Body of pancreas (tissue), 4 donors: ENCODE measurements at places on chromosomes 5 and 9. TPM values are rescaled to one million over a fixed set of nuclear protein-coding genes. Genes with fewer than 3 reads are reported as not detected.
A peak's percentile ranks its signal among the peaks of the same experiment; 100 is the strongest.

- no peak for DNase-seq
Observed at GRCh38 chr9:98855592-98855991, 48.1 kb downstream of the GALNT12 start.

DNA sequence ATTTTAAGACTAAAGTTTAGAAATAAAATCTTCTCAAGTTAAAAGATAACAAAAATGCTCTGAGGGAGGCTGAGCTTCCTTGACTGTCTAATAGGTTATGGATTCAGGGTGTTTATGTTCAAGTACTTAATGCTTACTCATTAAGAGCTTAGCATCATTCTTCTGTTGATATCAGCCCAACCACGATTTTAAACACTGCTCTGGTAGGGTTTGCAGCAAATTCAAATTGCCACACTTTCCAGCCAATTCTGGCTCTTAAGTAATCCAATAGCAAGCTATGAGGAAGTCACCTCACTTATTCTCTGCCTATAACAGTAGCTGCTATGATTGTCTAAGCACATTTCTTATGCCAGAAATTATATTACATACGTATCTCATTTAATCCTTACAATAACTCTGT is 191.0 kb upstream of the KIF2A start:
- DNase-seq, result no peak

- peak; percentile 24 for DNase-seq
Observed at GRCh38 chr5:157342822-157343402, 77.0 kb downstream of the CYFIP2 start.

DNA sequence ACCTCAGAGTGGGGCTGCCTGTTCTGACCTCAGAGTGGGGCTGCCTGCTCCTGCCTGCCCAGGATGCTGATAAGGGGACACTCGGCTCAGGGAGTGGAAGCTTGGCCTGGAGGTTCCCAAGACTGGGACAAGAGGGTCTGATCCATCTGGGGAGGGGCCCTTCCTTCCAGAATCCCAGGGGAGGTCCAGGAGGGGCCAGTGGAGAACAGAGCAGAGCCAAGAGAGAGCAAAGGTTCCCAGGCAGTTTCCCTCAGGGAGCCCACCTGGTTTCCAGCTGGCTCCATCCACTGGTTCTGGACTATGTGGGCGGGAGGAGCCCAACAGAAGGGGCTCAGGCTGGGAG is 49.1 kb upstream of the RNU6ATAC start:
- DNase-seq, result no peak

- DNase-seq, result no peak
Observed at GRCh38 chr5:140628711-140629110, 4.3 kb downstream of the CD14 start.

DNA sequence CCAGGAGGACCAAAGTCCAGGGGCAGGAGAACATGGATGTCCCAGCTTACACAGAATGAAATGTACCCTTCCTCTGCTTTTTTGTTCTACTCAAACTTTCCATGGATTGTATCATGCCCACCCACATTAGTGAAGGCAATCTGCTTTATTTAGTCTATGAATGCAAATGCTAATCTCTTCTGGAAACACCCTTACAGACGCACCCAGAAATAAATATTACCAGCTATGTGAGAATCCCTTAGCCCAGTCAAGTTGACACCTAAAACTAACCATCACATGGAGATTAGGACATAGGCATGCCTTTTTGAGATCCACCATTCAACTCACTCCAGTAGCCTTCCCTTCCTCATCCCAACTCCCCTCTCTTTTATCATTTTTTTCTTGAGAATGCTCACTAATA is 6.1 kb upstream of the SPTLC1 start:
- DNase-seq, result no peak

- DNase-seq, result no peak
Observed at GRCh38 chr9:122420315-122420714, 49.5 kb downstream of the PTGS1 start.

The STING1 gene
- 24.4 TPM for total RNA-seq

The SLC6A18 gene
- total RNA-seq, result not detected

- no peak for DNase-seq
Observed at GRCh38 chr5:96648023-96648422, 14.2 kb upstream of the CAST start.

The PDE6A gene
- not detected for total RNA-seq

DNA sequence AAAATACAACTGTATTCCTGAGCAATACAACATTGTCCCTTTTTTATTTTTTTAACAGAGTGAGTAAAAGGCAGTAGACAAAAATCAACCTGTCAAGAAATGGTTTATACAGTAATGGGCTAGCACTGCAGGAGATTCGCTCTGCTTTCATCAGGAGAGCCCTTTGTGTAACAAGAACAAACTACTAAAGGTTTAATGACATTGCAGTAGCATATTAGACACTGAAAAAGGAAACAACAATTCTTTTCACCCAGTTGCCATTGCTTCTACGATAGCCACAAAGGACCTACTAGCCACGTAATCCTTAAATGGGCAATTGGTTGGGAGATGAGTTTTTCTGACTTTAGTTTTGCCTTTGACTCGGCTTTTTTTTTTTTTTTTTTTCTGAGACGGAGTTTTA is 319.8 kb upstream of the TRPM3 start:
- no peak for DNase-seq

- DNase-seq, result no peak
Observed at GRCh38 chr9:86747711-86748110, 199.6 kb downstream of the GAS1 start.

GRCh38 chr5:53856506-53856905 is 296.1 kb downstream of the NDUFS4 start:
- DNase-seq, result no peak

The PCDHB9 gene
- total RNA-seq, result 0.78 TPM

GRCh38 chr9:93750045-93750444 is 173.7 kb downstream of the PHF2 start:
- no peak for DNase-seq

DNA sequence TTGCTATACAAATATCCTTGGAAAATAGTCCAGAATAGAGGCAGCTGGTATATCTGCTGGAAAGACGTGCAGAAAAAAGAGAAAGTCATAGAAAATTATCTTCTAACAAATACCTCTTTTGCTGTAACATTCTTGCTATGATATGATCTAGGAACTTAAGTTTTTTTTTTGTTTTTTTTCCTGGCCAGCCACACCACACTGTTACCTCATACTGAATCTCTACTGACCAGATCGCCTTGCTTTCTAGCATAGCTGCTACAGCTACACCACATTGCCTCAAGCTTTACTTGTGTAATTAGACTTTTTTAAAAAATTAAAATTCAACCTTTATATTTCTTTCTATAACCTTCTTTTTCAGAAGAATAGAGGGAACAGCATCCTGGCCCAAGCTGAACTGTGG is 142.2 kb upstream of the PRLR start:
- DNase-seq, result no peak

DNA sequence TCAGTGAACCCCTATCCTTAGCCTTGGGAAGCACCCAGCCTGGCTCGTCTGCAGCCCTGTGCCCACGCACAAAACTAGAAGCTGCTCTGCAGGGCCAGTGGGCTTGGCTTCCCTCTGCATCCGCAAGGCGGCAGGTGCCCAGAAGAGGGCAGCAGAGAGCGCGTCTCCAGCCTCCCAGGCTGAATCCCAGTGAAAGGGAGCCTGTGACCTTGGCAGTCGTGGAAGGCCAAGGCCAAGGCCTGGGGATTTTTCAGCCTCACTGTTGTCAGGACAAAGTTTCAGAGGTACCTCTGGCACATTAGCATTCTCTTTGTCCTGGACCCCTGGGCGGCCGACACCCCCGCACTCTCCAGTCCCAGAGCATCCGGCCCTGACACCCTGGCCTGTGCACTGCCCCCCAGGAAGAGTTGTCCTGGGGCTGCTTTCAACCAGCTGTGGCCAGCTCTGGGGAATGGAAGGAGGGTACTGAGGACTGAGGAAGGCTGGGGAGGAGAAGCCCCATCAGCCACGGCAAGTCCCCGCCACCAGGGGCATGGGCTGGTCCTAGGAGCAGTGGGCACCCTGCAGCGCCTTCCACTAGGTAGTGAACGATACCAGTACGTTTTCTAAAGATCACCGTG is 63.6 kb upstream of the IL17B start:
- DNase-seq, result peak; percentile 87

DNA sequence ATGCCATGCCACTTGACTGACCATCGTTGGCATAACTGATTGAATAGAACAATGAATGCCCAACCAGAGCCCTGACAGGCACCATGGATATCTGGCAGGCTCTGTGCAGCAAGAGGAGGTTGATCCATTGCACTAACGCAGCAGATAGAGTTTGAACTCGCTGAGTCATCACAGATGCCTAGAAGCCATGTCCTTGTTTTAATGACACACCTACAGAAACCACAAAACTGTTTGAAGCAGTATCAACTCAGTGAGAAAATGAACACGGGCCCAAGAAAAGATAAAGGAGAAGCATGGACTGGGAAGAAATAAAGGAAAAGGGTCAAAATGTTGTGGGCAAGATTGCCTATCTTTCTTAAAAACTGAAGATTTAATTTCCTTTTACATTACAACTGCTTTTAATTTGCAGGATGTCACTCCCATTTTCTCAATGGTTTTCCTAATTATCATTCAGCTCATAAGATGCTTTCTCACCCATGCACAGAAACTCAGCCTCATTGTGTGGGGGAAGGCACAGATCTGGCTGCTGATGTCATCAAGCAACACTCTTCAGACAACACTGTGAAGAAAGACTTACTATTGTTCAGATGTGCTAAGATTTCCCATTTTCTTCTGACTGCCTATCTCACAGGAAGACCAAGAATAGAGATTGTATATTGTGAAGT is 129.0 kb downstream of the PIK3R1 start:
- DNase-seq, result no peak

DNA sequence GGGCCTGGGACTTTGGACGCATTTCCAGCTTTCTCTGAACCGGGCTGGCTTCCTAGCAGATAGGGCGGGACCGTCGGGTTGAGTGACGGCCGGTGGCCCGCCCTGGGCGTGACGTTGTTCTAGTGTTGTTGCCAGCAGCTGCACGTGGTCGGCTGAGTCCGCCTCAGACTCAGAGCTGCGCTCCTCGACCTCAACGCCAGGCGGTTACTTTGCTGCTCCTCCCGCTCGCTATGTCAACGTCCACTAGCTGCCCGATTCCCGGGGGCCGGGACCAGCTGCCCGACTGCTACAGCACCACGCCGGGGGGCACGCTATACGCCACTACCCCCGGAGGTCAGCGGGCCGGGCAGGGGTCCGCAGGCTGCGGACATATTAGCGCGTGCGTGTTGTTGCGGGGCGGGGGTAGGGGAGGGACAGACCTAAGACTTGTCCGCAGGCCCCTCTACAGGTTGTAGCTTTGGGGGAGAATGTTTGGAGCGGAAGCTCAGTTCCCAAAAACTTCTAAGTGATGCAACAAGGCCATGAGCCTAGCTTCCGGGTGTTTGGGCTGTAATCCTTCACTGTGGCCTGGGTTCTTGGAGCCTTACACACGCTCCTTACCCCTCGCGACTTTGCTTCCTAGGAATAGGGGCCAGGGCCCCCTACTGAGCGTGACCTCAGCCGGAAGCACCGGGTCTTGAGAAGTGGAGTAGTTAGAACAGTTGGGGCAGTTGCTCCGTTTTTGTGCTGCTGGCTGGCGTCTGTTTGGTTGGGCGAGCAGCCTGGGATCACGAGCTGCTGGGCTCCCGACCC is at the start of gene EIF4EBP3:
EIF4EBP3 (plus strand) TSS at position 155 of the 792 bp plus-strand sequence; CDS start at position 231, 76 bp downstream.
- DNase-seq, result peak; percentile 99

- no peak for DNase-seq
Observed at GRCh38 chr5:56383761-56384160, 150.6 kb upstream of the ANKRD55 start.

The C6 gene
- total RNA-seq, result 40.7 TPM

DNA sequence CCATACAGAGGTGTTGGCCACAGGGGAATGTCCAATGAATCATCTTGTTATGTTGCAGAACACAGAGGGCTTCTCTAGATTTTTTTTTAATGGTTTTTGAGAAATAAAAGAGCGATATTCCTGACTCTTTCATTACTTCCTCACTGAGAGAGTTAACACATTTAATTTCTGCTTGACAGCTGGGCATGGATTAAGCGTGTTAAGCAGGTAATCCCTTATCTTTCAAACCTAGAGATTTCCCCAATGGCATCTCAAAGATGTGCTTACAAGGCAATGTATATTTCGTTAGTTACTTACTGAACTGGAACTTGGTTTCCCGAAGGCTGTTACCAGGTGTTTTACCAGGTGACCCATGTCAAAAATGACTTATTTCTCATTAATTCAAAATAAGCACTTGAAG is 21.8 kb upstream of the ADCY2 start:
- DNase-seq, result no peak

The NRG2 gene
- total RNA-seq, result 5.6 TPM

DNA sequence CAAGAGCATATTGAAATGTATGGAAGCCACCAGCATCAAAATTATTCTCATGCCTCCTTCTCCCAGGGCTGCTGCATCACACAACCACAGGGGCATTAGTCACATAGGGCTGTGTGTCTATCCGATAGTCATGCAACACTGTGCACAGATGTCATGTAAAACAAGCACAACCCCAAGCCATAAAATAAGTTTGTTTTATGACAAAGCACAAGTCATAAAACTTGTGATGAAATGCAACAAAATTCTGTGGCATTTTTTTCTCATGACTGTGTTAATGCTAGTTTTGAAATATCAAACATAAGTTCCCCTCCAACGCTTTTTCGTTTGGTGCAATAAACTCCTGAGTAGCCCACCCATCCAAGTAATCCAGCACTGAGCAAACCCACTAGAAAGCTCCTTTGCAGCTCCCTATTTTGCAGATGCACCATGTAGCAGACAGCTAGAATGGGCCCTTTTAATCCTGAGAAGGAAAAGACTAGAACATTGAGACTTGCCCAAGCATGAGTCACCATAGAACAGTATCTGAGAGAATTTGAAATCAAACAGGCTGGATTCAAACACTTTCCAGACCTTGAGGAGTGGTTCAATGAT is 93.3 kb upstream of the ZNF366 start:
- no peak for DNase-seq

GRCh38 chr5:31966936-31967335 is 207.2 kb downstream of the GOLPH3 start:
- DNase-seq, result no peak

DNA sequence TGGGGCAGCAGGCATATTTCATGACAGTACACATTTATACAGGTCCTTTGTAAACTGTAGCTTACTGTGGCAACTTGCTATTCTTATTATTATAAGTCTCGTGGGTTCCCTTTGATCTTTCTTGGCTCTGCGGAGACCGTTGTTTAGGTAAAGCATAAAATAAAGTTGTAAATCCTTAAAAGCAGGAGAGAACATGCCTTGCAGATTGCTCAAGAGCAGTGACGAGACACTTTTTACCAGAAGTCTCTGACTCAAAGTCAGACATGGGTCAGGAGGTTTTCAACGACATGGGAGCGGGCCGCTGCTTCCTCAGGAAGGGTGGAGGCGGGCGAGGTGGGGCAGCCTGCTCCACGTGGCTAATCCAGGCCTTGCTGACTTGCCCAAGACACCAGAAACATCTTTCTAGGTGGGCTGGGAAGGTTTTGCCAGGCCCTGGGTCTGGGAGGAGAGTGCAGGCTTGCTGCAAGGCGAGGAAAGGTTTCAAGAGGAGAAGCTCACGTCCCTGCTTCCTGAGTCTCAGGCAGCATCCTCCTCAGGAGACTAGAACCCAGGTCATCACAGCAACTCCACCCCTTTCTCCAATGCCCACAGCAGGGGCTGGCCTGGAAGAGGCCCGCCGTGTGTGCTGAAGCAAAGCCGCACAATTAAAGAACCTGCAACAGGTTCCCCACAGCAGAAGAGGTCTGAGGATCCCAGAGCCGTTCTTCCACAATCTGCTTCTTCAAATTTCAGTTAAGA is 6.5 kb downstream of the TBC1D2 start:
- DNase-seq, result peak; percentile 15

The ECM2 gene
- total RNA-seq, result 8.2 TPM
